Lower lobe of right lung (tissue), 2 donors: ENCODE measurements at places on chromosomes 5 and 9. TPM values are rescaled to one million over a fixed set of nuclear protein-coding genes. Genes with fewer than 3 reads are reported as not detected.

- H3K4me3 ChIP-seq, result no peak overlapping the region
- no peak for DNase-seq
- H3K36me3 ChIP-seq, result peaks cover 14% of the 10 kb centered on the region
- peaks cover 16% of the 10 kb centered on the region for H3K4me1 ChIP-seq
Observed at GRCh38 chr5:72241346-72242003, 78.6 kb downstream of the MRPS27 start.

- no peak overlapping the region for H3K4me3 ChIP-seq
- no peaks in the 10 kb centered on the region for H3K27me3 ChIP-seq
- H3K4me1 ChIP-seq, result peaks cover 14% of the 10 kb centered on the region
- no peaks in the 10 kb centered on the region for H3K36me3 ChIP-seq
Observed at GRCh38 chr5:171975262-171975876, 31.1 kb downstream of the FBXW11 start.

DNA sequence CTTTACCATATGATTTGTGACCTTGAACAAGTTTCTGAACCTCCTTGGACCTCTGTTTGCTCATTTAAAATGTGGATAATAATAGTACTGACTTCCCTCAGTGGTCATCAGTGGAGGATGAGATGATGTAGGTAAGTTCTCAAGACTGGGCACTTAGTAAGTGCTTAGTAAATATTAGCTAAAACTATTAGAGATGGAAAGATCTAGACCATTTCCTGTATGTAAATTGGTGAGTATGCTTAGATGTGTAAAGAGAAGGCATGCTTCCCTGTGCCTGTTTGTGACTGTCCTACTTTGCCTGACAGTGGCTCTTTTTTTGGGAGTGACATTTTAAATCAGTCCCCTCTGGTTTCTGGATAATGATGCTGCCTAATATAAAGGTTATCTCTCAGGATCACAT is 288.1 kb downstream of the GABRB2 start:
- no peak overlapping the region for H3K27ac ChIP-seq
- DNase-seq, result no peak
- H3K4me1 ChIP-seq, result no peaks in the 10 kb centered on the region
- no peak overlapping the region for H3K4me3 ChIP-seq
- H3K36me3 ChIP-seq, result no peaks in the 10 kb centered on the region

DNA sequence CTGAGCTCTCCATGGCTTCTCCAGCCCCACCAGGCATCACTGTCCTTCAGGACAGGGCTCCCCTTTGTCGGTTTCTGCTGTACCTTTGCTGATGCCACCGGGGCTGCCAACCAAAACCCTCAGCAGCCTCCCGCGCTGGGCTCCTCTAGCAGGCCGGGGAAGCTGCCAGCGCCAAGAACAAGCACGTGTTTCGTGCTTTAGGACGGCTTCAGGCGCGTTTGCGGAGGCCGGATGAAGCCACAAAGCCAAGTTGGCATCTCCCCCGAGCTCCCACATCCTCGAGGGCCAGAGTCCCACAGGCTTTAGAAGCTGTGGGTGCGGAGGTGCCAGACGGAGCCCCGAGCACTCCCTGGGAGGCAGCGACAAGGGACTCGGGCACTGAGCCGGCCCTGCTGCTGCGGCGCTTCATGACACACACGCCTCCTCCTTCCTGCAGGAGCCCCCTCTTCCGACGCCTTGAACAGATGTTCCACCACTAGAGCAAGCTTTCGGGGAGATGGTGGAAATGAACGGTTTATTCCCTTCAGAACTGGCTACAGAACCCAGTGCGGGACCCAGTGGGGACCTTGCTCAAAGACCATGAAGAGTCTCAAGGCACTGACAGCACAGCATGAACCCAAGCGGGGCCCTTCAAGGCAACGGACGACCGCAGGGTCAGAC is 36.7 kb downstream of the SARDH start:
- H3K36me3 ChIP-seq, result no peaks in the 10 kb centered on the region
- peak; percentile 42 for DNase-seq
- H3K27ac ChIP-seq, result peak overlapping the region; percentile 60
- H3K4me3 ChIP-seq, result no peak overlapping the region

Gene FRMD3
- 9.7 TPM for total RNA-seq

Gene OR1J2
- not detected for total RNA-seq

DNA sequence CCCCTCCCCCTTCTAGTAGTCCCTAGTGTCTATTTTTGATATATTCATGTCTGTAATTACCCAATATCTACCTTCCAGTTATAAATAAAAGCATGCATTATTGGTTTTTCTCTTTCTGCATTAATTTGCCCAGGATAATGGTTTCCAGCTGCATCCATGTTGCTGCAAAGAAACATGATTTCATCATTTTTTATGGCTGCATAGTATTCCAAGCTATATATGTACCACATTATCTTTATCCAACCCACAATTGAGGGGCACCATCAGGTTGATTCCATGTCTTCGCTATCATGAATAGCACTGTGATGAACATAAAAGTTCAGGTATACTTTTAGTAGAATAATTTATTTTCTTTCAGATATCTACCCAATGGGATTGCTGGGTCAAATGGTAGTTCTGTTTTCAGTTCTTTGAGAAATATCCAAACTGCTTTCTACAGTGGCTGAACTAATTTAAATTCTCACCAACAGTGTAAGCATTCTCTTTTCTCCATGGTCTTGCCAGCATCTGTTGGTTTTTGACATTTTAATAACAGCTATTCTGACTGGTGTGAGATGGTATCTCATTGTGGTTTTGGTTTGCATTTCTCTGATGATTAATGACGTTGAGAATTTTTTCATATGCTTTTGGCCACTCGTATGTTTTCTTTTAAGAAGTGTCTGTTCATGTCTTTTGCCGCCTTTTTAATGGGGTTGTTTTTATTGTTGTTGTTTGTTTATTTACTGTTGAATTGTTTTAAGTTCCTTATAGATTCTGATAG is 746.1 kb upstream of the MEF2C start:
- H3K27ac ChIP-seq, result no peak overlapping the region
- no peaks in the 10 kb centered on the region for H3K36me3 ChIP-seq
- H3K4me3 ChIP-seq, result no peak overlapping the region
- H3K4me1 ChIP-seq, result no peaks in the 10 kb centered on the region

Gene C5orf52
- not detected for total RNA-seq

- no peak for DNase-seq
- H3K4me3 ChIP-seq, result no peak overlapping the region
- no peak overlapping the region for H3K27ac ChIP-seq
- no peaks in the 10 kb centered on the region for H3K27me3 ChIP-seq
Observed at GRCh38 chr9:123412171-123412820, 56.3 kb downstream of the CRB2 start.

Gene RAB24
- total RNA-seq, result 41.6 TPM
